ENCODE measurements at places on chromosomes 5 and 9.

- no peak for DNase-seq
Observed at GRCh38 chr5:84202136-84202535, 182.5 kb downstream of the EDIL3 start.

- peak; percentile 72 for DNase-seq
Observed at GRCh38 chr9:127921557-127922120, 4.8 kb upstream of the ST6GALNAC4 start.

- no peak for DNase-seq
Observed at GRCh38 chr9:90423661-90424193, 218.9 kb downstream of the DIRAS2 start.

DNA sequence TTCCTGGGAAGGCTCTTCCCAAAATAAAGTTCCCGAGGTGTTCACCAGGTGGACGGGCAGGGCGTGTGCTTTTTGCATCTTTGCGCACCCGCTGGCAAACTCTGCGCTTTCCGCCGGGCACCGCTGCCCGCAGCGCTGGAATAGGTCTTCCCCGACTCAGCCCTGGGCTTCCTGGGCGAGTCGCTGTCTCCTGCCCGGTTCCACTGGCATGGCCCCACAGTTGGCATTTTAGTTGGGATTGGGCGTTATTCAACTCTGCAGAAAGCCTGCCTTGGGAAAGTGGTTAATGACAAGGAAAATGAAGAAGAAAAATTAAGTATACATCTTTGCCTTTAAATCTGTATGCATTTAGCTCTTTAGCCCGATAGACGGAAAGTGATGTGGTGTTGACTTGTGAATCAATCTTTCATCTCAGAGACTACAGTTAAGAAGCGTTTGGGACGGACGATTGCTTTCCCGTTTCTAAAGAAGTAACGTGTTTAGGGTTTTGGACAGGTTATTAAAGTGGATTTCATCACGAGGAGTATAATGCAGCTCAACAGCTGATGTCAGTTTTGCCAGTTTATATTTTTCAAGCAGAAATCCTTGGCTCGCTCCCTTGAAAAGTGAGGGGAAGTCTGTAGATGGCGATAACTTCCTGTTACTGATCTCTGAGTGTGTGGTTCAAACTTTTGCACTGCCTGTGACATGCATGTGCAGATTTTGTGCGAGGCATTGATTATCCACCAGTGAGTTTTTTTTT is 946 bp downstream of the ADCY2 start:
- no peak for DNase-seq

GRCh38 chr5:152094060-152094459 is 169.4 kb upstream of the GLRA1 start:
- no peak for DNase-seq

- no peak for DNase-seq
Observed at GRCh38 chr9:88383176-88383575, 5.1 kb upstream of the SPIN1 start.

GRCh38 chr9:2787065-2787464 is 56.8 kb downstream of the PUM3 start:
- DNase-seq = no peak

GRCh38 chr5:151040211-151040747 is 19.9 kb downstream of the GPX3 start:
- no peak for DNase-seq

DNA sequence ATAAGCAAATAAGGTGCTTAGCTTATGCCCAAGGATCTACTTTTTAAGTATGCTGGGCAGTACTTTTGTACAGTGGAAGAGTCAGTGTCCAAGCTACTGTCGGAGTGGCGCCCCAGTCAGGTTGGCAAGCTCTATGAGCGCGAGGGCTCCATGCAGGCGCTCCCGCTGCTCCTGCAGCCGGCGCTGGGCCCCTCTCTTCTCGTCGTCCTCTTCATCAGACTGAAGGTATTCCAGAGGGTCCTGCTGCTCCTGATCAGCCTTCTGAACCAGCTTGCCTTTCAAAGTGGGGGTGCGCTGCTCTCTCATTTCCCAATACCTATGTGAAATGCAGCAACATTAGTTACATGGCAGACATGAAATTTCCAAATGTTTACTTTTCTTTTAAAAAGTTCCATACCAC is 4.6 kb upstream of the SLC35D2 start:
- no peak for DNase-seq

GRCh38 chr5:68074048-68074632 is 141.4 kb upstream of the PIK3R1 start:
- no peak for DNase-seq

GRCh38 chr5:180135128-180135955 is 63.8 kb upstream of the RNF130 start:
- DNase-seq = peak; percentile 47

- DNase-seq = no peak
Observed at GRCh38 chr9:91181541-91181940, 180.2 kb downstream of the AUH start.

GRCh38 chr5:123873846-123874245 is 361.9 kb downstream of the CSNK1G3 start:
- DNase-seq = no peak

DNA sequence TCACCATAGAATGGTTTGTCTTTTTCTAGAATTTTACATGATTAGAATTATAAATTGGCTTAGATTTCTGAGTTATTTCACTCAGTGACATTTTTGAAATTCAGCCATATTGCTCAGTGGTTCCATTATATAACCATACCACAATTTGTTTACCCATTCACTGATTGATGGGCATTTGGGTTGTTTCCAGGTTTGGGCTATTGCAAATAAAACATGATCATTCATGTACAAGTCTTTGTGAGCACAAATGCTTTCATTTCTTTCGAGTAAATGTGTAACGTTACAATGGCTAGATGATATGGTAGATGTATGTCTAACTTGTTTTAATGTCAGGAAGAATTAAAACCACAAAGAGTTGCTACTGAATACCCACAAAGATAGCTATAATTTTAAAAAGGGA is 279.9 kb upstream of the TARS1 start:
- no peak for DNase-seq

- no peak for DNase-seq
Observed at GRCh38 chr5:16531063-16531648, 65.6 kb upstream of the ZNF622 start.

DNA sequence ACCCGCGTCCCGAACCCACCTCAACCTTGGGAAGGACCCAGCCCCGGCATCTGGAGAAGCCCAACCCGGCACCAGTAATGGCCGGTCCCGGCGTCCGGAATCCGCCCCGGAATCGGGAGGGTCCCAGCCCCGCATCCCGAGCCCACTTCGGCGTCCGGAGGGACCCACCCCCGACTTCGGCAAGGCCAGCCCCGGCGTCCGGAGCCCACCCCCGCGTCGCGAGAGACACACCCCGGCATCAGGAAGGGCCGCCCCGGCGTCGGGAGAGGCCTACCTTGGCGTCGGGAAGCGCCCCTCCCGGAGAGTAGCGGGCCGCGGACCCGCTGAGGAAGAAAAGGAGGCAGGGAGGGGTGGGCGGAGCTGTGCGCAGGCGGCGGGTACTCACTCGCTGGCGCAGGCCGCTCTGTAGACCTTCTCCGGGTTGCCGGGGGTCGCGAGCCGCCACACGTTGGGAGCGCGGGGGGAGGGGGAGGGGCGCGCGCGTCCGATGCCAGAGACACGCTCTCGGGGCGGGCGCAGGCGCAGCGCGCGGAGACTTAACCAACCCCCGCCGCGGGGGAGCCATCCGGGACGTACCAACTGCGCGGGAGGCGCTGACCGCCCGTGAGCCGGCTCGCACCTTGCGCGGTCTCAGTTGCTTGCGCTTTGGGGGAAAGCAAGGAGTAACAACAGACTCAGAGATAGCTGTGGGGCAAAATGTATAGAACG is at the start of gene UIMC1:
Gene UIMC1, minus strand, starts transcription at position 515 of the 708 bp plus-strand sequence. CDS start 24,164 bp downstream, outside the sequence.
- peak; percentile 94 for DNase-seq
